ENCODE measurements at places on chromosomes 2 and 18.

DNA sequence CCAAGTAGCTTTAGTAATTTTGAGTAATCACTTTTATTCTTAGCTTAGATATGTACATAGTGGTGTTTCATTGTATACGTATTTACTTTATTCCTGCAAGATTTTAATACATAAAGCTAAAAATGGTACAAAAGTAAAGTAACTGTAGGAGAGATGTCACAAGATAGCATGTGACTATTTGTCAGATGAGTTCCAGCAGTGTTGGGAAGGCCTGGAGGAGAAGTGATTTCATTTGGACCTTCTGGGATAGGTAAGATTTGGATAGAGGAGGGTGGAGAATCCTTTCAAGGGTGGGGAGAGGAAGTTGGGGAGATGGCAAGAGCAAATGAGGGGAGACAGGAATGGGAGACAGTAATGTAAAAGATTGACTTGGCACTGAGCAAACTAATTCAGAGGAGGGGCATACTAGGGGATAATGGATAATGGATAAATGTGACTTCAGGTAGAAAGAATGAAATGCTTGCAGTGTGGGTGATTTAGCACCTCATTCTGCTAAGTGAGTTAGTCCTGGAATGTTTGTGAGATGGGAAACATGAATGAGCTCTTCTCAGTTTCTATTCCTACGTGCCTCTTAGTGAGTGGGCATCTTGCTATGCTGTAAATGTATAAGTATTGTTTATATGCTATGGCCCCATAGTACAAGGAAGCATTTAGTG lies 10.5 kb downstream of the WDR43 start:
- DNase-seq, result no peak

DNA sequence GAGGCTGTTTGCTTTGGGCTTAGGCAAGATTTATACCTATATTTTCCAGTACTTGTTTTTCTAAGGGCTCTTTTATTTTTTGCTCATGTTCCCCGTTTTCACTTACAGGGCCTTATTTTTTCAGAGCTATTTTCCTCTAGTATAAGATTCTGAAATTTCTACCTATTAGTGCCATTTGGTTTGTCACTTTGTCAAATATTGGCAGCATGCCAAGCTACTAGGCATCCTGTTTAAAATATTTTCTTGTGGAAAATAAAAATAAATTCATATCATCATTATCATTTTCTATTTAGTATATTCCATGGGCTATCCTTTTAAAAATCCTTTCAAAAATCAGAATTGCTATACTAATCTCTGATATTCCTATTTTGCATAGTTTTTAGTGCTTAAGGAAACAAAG lies 64.8 kb upstream of the CHST9 start:
- DNase-seq, result no peak

- no peak for DNase-seq
Measured at GRCh38 chr18:12015416-12016062, 34.2 kb downstream of the IMPA2 start.

DNA sequence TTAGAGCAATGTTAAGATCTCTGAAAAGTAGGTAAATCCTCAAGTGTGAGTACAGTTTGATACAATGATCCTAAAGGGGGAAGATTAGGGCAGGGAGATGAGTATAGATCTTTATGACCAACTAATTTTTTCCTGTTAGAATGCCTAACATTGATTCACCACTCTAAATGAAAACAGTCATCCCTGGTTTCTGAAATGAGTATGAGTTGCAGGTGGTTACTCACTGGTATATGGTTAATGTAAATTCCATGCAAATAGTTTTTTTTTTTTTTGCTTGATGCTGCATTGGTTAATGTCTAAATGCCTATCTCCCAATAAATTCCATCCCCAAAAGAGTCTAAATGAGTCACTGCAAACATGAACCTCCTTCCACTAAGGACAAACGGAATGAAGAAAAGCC lies 55.0 kb upstream of the SERPINB2 start:
- no peak for DNase-seq

DNA sequence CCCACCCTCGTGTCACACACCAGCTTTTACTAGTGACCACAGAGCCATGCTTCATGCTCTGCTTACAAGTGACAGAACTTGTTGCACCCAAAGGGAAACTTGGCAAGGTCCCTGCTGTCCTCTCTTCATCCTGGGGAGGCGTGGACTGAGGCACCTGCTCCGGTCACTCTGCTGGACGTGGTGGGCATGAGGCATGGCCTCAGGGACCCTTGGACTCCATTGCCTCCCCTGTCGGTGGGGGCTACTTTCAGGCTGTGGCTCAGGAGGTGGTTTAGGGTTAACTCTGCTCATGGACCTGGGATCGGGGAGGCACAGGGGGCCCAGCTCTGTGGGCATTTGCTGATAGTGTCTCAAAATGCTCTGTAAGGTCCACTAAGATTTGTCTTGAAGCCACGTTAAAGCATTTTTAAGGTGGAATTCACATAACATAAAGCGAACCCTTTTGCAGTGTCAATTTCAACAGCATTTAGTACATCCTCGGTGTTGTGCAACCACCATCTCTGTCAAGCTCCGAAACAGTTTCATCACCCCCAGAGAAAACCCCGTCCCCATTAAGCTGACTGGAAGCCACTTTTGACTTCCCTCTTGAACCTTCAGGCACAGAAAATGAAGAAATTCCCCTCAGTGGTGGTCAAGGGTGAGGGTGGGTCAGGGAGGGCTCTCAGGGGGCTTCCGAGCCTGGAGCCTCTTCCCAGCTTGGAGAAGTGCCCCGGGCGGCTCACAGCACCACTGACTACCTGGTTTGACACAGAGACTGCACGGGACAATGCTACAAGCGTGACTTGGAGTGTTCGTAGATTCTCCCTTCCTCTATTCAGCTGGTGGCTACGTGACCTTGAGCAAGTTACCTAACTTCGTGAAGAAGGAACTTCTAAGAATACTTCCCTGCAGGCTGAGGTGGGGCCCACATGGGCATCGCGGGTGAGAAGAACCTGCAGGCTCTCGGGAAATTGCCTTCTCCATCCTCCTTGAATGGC lies 100.0 kb upstream of the HDAC4 start:
- no peak for DNase-seq

DNA sequence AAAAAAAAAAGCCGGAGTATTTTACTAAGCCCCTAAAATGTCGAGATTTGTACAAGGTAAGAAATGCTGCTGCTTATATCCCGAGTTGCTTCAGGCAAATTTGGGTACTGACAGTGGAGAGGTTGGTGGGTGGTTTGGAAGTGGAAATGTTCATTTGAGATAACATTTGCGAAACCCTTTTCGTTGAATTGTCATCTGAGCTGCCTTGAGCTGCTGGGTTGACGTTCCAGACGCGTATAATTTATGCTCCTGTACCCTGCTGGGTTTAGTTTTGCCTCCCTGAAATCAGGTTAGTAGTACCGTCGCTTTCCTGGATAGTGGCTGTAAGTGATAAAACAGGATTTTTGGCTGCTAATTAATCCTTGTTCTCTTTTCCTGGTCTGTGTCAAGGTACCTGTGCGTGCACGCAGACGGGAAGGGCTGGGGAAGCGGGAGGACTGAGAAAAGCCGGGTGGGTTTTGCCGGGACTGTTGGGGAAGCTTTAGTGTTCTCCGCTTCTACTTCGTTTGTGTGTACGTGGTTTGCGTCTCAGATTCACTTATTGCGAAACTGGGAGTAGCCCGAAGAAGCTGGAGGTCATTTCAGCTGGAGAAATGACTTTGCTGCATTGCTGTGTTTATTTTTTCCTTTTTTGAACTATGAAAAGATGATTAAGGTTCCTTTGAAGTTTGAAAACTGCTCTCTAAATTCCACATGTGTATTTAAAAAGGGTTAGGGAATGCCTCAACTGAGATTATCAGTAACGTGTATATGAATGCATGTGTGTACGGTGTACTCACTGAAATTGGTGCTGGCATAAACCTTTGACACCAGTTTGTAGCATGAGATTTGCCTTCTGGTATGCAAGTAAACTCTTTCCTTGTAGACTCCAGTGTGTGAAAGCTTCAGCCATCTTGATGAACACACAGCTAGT lies 709 bp downstream of the UGP2 start:
- DNase-seq, result no peak

- DNase-seq, result no peak
Measured at GRCh38 chr18:48943333-48943732, 7.4 kb downstream of the SMAD7 start.

DNA sequence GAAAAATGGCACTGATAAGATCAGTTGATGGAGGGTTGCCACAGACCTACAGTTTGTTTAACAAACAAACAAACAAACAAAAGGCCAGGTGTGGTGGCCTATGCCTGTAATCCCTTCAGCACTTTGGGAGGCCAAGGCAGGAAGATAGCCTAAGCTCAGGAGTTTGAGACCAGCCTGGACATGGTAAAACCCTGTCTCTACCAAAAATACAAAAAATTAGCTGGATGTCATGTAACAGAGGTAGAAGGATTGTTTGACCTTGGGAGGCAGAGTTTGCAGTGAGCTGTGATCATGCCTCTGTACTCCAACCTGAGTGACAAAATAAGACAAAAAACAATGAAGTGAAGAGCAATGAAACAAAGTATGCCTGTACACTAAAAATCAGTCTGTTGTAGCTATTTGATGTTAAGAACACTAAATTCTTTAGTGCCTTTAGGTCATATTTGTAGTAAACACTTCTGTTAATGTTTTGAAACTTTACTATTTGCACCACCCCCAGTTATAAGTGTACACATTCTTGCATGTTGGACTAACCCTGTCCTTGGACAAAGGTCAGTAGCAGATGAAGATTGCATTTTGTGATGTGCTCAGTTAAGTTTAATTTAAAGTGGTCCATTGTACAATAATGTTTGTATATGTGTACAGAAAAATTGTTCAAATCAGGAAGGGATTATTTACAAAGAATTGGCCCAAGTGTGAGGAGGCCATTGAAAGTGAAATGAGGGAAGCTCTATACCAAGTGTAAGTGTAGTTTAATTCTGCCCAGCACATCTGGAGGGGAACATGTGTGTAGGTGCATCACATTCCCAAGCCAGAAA lies 73.9 kb downstream of the KYNU start:
- DNase-seq, result no peak

DNA sequence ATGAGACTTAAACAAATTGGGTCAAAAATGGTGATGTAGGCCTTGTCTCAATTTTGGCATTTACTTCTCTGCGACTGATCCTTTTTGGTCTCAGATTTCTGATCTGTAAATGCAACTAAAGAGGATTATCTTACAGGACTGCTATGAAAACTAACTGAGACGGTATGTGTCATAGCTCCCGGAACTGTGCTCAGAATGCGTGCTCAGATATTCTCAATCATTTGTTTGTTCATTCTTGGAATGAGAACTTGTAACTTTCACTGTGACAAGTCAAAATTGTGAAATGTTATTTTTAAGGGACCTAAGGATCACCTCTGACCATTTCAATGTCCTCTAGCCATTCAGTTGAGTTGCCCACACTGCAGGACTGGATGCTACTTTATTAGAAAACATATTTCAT lies 498.2 kb upstream of the PIK3C3 start:
- DNase-seq, result no peak

GRCh38 chr2:48464264-48464795 lies 65.6 kb upstream of the STON1 start:
- DNase-seq, result no peak

- DNase-seq, result no peak
Measured at GRCh38 chr2:24877646-24878045, 42.4 kb downstream of the ADCY3 start.

GRCh38 chr18:28127228-28127627 lies 49.7 kb downstream of the CDH2 start:
- no peak for DNase-seq

GRCh38 chr2:118443596-118443995 lies 355.3 kb downstream of the INSIG2 start:
- DNase-seq, result no peak

GRCh38 chr2:69947325-69947931 lies 14.0 kb downstream of the ASPRV1 start:
- DNase-seq, result no peak

DNA sequence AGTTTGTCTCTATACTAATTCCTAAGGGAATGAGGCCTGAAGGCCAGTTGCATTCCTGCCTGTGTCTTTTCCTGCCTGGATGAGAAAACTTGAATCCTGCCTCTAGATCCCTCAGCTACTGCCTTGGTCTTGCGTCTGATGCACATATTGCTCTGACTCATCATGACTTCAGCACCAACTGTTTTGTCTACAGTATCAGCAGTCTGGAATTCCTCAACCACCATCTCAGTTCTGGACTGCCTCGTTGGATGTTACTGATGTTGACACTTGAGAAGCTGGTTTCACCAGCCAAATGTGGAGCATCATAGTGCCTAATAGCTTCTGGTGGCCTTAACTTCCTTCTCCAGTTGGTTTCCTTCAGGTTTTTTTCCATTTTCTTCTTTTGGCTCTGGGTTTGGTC lies 211.0 kb downstream of the CTNNA2 start:
- no peak for DNase-seq

DNA sequence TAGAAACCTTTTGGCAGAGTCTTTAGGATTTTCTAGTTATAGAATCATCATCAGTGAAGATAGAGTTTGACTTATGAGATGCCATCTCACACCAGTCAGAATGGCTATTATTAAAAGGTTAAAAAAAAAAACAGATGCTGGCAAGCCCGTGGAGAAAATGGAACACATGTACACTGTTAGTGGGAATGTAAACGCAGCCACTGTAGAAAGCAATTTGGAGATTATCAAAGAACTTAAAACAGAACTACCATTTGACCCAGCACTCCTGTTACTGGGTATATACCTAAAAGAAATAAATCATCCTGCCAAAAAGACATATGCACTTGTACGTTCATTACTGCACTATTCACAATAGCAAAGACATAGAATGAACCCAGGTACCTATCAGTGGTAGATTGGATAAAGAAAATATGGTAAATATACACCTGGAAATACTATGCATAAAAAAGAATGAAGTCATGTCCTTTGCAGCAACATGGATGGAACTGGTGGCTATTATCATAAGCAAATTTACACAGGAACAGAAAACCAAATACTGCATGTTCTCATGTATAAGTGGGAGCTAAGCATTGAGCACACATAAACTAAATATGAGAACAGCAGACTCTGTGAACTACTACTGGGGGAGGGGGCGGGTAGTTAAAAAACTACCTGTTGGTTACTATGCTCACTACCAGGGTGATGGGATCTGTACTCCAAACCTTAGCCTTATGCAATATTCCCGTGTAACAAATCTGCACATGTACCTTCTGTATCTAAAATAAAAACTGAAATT lies 279.0 kb downstream of the KIAA1328 start:
- DNase-seq, result no peak

DNA sequence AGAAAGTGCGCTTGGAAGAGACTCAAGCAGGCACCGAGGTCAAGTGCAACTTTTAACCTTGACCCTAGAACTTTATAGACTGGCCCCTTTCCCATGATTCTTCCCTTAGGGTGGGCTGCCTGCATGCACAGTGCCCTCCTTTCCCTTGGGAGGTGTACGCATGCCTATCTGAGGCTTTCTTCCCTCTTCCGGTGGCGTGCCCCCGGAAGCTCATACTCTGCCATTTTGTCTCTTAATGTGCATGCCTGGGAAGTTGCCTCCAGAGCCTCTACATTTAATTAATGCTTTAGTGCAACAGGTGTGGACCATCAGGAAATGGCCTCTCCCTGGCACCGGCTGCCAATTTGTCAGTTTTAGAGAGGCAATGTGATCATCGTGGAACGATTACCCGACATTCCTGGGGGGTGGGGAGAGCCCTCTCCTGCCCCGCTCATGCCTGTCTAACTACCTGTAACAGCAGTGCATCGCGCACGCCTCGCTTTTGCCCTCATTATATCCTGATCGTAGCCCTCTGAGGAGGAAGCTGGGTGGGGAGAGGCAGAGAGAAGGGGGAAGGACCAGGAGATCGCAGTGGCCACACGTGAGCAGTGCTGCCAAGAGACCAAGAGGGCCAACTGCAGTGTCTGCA lies 194.8 kb downstream of the TFCP2L1 start:
- DNase-seq, result no peak
